ENCODE measurements at places on chromosomes 12 and 14.

- no peak for DNase-seq
These were observed 1.1 kb upstream of the SUSD6 start for GRCh38 chr14:69610020-69610873.

DNA sequence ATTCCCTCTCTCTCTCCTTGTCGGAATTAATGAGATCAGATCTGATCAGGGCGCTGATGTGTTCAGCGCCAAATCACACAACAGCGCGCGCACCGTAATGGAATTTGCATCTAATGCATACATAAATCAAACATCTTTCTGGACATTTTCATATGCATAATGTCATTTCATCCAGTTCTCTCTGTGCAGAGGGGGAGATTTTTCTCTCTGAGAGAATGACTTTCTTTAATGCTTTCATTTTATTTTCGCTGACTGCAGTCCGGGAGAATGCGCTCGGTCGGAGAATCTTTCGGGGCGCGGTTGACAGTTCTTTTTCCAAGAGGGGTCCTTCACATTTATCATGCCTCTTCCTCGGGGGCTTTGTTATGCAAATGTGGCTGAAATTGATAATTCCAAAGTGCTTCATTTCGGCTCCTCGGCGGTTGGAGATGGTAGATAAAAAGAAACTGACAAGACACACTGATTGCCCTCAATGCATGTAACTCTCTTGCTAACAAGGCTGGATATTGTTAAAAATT is 615.9 kb downstream of the VRK1 start:
- DNase-seq, result no peak

- DNase-seq, result no peak
These were observed 344.2 kb upstream of the E2F7 start for GRCh38 chr12:77409551-77409950.

GRCh38 chr12:89225401-89225800 is 126.9 kb downstream of the DUSP6 start:
- peak; percentile 75 for DNase-seq

DNA sequence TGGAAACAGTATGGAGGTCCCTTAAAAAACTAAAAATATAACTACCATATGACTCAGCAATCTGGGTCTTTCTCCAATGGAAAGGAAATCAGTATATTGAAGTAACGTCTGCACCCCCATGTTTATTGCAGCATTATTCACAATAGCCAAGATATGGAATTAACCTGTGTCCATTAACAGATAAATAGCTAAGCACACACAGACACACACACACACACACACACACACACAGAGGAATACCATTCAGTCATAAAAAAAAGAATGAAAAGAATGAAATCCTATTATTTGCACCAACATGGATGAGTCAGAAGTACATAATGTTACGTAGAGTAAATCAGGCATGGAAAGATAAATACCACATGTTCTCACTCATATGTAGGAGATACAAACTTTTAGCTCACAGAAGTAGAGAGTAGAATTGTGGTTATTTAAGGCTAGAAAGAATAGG is 4.7 kb downstream of the KLRK1 start:
- DNase-seq, result no peak

DNA sequence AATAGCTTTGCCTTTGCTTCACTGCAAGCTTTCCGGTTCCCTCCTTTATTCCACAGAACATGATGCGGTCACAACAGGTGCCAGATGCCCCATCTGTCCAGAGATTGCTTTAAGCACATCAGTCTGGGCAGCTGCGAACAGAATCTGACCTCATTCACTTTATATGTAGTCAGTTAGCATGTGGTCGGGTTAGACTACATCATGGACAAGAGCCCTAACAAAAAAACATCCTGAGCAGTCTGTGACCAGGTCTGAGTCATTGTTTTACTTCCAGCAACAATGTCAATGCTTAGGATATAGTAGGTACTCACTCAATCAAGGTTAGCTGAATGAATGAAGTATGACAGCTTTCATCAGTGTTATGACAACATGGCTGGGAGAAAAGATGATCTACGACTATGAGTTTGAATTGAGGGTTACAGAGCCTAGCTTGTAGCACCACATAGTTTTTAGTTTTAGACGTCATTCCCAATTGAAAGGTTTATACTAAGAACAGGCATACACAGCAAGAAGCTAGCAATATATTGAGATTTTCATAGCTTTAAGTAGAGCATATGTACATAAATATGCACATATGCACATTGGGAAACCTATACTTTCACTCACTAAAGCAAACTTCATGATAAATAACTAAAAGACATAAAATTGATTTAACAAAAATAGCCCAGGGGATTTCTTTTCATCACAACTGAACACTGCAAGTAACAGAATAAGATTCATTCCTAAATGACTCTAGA is 64.2 kb upstream of the TMCC3 start:
- no peak for DNase-seq

GRCh38 chr12:91205811-91206210 is 23.2 kb upstream of the DCN start:
- no peak for DNase-seq

DNA sequence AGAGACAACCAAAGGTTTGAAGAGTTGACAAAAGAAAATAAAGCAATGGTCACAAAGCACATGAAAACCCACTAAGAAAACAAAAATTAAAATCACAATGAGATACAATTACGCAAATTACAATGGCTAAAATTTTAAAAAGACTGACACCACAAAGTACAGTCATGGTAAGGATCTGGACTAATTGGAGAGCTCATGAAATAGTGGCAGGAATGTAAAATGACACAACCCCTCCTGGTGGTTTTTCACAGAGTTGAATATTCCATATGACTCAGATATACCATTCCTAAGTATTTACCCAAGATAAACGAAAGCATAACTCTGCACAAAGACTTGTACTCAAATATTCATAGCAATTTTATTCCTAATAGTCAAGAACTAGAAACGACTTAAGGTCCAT is 65.9 kb downstream of the NOVA1 start:
- no peak for DNase-seq

DNA sequence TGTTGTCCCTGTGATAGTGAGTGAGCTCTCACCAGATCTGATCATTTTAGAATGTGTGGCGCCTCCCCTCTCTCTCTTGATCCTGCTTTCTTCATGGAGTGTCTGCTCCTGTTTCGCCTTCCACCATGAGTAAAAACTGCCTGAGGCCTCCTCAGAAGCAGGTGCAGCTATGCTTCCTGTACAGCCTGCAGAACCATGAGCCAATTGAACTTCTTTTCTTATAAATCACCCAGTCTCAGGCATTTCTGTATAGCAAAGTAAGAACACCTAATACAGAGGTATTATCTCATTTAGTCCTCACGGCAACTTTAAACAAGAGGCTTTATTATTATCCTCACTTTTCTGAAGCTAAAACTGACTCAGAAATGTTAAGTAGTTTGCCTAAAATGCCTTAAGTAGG is 81.3 kb upstream of the BTG1 start:
- DNase-seq, result no peak

DNA sequence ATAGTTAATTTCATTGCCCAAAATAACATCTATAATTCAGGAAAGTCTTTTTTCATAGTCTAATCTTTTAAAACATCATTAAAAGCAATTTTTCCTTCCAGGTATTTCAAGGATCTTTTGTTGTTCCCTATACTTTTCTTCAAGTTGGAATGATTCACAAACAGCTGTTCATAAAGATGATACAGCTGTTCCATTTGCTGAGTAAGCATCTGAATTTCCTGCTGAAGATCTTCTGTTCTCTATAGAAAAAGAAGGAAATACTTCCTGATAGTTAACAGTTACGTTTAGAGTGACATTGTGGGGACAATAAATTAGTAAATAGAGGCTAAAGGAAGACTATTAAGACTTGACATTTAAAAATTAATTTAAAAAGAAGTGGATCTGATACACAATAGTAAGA is 30.3 kb upstream of the ESR2 start:
- no peak for DNase-seq

- DNase-seq, result no peak
These were observed 10.1 kb upstream of the FBXO33 start for GRCh38 chr14:39442293-39442692.

Data from inflammatory macrophage treated with lipopolysaccharide for 1 hour (primary cell).